ENCODE measurements at places on chromosomes 12 and 14.

GRCh38 chr14:100806386-100806785 is 19.5 kb upstream of the MEG3 start:
- DNase-seq, result no peak

- no peak for DNase-seq
Observed at GRCh38 chr14:33570694-33571310, 380.1 kb downstream of the EGLN3 start.

DNA sequence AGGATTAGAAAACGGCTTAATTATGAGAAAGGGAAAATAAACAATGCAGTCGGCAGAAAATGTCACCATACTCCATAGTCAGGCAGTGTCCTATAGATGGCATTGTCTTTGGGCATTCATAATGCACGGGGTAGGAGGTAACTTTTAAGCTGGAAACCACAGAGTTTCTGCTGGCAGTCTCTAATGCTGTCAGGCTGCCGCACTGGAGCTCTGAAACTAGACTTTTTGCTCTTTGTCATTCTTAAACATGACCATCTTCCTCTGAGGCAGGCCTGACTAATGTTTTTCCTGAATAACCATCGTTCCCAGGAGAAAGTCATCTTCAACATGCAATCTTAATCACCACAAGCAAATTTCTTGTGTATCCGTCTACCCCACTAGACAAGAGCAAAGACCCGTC is 108.8 kb downstream of the ETNK1 start:
- no peak for DNase-seq

- DNase-seq, result no peak
Observed at GRCh38 chr14:37643701-37644100, 48.3 kb downstream of the TTC6 start.

- no peak for DNase-seq
Observed at GRCh38 chr12:84937415-84937814, 24.8 kb upstream of the SLC6A15 start.

DNA sequence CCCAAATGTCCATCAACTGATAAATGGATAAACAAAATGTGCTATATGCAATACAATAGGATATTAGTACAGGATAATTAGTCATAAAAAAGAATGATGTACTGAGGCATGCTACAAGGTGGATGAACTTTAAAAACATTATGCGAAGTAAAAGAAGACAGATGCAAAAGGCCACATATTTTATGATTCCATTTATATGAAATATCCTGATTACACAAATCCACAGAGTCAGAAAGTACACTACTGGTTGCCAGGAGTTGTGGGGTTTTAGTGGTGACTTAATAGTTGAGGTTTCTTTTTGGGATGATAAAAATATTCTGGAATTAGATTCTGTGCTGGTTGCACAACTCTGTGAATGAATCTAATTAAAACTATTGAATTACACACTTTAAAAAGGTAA is 12.6 kb downstream of the TRIM9 start:
- DNase-seq, result no peak

- no peak for DNase-seq
Observed at GRCh38 chr12:7497661-7498060, 5.9 kb downstream of the CD163 start.

DNA sequence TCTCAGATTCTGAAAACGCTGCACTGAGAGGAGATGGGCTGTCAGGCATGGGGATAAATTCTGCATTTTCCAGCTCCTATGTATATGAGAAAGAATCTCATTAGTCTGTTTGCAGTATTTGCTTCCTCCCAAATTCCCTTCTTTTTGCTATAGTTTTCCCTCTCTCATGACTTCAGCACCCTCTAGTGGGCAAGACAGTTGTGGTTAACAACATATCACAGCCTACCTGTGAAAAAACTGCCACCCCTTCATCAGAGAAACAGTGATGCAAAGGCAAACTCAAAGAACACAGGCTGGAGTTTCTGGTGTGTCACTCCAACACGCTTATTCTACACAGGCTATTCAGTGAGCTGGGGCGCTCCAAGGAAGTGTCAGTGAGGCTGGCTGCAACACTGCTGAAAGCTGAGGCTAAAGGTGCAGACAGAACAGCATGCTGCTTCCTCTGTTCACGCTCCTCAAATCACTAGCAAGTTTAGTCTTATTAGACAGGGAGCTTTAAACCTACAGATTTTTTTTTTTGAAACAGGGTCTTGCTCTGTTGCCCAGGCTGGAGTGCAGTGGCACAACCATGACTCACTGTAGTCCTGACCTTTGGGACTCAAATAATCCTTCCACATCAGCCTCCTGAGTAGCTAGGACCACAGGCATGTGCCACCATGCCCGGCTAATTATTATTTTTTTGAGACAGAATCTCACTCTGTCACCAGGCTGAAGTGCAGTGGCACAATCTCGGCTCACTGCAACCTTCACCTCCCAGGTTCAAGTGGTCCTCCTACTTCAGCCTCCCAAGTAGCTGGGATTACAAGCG is 19.3 kb downstream of the ZC2HC1C start:
- no peak for DNase-seq

- DNase-seq, result no peak
Observed at GRCh38 chr12:38892087-38892786, 13.2 kb downstream of the CPNE8 start.

DNA sequence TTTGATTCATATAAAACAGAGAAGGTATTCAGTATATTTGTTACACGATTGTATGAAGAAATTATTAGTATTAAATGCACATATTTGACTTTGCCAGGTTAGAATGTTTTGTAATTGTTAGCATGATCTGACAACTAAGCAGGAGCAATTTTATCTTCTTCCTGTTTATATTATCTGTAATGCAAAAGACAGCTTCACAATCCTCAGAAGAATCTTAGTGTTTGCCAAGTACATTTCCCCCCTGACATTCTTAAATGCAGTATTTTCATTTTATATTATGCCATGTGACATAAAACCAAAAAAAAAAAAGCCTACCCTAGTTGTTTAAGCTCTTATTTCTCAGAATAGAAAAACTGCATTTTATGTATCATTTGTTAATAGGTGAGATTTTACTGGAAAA is 469.4 kb downstream of the FOXG1 start:
- no peak for DNase-seq

DNA sequence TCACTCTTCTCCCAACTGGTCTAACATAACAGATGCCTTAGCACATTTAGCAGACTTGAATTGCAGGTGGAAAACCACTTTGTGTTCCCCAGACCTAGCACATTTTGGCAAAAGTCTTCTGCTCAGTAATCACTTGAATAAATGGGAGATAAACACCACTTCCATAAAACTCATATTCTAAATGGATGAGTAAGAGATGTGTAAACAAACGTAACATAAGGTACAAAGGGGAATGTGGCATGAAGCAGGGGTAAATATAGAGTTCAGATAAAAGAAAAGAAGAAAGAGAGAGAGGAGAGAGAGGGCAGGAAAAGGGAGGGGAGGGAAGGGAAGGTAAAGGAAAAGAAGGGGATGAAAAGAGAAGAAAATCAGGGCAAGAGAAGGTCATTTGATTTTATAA is 17.0 kb upstream of the KERA start:
- DNase-seq, result no peak
